ENCODE measurements at places on chromosomes 7 and 10.

DNA sequence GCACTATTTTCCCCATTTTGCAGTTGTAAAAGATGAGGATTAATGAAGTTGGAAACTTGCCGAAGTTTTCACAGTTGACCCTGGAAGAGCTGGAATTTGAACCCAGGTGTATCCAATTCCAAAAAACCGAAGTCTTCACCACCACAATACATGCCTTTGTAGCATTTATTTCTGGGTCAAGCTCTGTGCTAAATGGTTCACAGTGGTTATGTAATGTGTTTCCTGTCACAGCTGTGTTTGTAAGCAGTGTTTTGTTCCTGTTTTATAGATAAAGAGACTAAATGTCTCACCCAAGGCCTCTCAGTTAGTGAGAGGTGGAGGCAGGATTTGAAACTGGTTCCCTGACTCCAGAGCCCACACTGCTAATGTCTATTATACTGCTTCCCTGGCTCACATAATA lies 17.6 kb downstream of the SFTPA2 start:
- DNase-seq, result no peak

GRCh38 chr10:49158404-49158803 lies 24.6 kb upstream of the FAM170B start:
- DNase-seq, result no peak

- peak; percentile 50 for DNase-seq
Observed at GRCh38 chr7:29044554-29044953, 86.4 kb upstream of the TRIL start.

GRCh38 chr10:71889388-71889987 lies 38.4 kb upstream of the PSAP start:
- no peak for DNase-seq

DNA sequence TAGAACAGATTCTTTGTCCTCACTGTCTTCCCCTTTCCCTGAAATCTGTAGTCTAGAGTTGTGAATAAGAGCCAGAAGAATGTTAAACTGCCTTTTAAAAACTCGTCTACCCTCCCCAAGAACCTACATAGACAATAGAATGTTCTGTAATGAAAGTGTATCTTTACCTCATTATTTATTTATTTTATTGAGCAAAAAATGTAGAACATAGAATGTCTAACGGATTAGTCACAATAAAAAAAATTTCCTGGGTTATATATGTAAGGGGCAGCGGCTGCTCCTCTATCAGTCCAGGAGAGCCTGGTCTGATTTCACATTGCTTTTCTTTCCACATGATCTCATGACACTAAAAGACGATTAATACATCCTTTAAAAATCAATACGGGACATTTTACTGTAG lies 135.7 kb downstream of the SDK1 start:
- DNase-seq, result peak; percentile 22

DNA sequence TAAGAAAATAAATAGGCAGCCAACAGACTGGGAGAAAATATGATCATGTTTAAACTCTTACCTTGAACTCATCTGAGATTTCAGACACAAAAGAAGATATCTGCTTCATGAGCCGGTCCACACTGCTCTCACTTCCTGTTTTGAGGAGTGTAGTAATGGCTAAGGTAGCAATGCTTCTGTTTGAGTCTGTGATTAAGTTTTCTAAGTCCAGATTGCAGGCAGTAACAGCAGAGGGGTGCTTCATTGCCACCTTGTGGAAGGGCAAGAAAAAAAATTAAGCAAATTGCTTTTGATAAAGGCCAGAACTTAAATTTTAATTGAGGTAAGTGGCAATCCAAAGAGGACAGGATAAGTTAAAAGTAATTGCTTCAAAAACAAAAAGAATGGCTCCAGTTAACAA lies 69.1 kb downstream of the MEST start:
- DNase-seq, result peak; percentile 8

GRCh38 chr10:15897287-15897686 lies 37.0 kb upstream of the MINDY3 start:
- no peak for DNase-seq

DNA sequence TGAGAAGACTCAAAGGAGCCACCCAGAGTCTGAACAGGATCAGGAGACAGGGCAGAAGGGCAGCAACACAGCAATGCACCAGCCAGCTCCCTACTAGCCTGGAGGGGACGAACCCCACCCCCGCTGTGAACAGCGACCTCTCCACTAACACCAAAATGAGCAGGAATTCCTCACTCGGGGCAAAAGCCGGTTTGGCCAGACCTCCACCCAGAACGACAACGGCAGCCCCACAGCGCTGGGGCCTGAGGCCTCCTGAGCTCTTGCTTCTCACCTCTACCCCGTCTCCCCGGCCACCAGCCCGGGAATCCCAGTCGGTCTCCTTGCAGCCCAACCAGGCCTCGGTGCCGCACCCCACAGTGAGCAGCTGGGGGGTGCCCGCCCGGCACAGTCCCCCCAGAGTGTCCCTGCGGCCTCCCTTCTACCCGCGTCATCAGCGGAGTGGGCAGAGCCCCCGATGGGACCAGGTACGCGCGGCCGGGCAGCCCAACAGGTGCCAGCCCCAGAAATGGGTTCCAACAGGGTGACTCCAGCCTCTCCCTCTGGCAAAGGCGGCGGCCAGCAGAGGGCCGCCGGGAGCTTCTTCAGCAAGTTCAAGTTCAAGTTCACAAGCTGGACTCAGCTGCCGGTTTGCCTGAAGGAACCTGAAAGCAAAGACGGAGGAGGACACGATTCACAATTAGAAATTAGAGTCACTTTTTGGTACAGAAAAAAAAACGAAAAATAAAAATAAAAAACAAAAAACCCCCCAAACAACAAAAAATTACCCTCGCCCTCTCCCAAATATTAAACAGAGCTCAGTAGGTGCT lies 129.0 kb downstream of the MARCHF5 start:
- peak; percentile 16 for DNase-seq

GRCh38 chr10:79224992-79225391 lies 122.3 kb upstream of the PPIF start:
- no peak for DNase-seq

DNA sequence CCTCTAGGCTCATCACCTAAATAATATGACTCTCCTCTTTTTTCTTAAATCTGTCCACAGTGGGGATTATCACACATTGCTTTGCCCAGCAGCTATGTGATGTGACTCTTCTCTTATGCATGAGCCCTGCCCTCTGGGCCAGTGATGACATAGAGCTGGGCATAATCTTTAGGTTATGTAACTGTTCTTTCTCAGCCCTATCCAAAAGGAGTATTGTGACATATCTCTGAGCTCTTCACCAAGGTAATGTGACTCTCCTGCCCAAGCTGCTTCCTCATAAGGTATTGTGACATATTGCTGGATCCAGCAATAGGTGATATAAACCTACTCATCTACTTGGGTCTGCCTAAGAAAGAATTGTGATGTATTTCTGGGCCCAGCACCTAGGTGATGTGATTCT lies 37.7 kb upstream of the ZNF107 start:
- no peak for DNase-seq

GRCh38 chr10:59655309-59655708 lies 54.3 kb downstream of the SLC16A9 start:
- no peak for DNase-seq

GRCh38 chr10:116044801-116045248 lies 228.2 kb downstream of the GFRA1 start:
- no peak for DNase-seq

DNA sequence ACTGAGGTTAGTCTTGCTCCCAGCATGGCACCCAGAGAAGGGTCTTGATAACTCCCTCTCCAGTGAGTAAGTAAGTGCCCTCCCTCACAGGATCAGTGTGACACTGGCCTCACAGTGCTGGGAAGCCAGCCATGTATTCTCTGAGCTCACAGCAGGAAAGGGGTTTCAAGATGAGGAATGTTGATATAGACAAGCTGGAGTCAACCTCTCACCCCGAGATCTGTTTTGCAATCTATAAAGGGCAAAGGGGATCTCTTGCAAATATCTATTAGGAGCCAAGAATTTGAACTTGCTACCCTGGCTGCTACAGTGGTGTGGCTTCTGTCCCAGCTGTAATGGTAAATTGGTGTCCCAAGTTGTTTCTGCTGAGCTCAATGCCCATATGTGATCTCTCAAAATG lies 70.2 kb upstream of the ADAM12 start:
- DNase-seq, result peak; percentile 20

DNA sequence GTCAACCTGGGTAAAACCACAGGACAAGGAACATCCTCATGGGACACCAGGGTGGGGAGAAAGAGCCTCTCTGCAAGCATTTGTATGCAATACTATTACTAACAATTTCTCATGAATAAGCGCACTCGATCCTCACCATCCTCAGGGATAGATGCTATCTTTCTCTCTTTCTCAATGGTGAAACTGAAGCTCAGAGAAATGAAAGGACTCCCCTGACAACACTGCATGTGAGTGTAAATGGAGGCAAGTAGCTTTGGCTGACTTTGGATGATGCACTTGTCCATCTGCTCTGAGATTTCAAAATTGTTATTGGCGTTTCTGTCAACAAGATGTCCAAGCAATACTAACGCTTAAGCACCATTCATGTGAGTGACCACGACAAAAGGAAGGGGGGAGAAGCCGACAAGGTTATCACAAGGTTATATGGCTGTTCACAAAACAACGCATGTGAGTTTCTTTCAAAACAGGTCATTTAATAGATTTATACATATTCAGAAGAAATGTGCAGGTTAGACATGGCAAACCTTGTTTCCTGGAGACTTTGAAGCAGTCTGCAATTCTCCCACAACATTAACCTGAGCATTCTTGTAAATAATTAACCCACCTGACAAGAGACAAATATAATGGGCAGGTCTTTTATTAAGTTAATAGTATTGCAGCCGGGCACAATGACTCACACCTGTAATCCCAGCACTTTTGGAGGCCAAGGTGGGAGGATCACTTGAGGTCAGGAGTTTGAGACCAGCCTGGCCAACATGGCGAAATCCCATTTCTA lies 54.0 kb downstream of the IFIT5 start:
- DNase-seq, result no peak

GRCh38 chr10:59724098-59724938 lies 14.7 kb upstream of the SLC16A9 start:
- no peak for DNase-seq

DNA sequence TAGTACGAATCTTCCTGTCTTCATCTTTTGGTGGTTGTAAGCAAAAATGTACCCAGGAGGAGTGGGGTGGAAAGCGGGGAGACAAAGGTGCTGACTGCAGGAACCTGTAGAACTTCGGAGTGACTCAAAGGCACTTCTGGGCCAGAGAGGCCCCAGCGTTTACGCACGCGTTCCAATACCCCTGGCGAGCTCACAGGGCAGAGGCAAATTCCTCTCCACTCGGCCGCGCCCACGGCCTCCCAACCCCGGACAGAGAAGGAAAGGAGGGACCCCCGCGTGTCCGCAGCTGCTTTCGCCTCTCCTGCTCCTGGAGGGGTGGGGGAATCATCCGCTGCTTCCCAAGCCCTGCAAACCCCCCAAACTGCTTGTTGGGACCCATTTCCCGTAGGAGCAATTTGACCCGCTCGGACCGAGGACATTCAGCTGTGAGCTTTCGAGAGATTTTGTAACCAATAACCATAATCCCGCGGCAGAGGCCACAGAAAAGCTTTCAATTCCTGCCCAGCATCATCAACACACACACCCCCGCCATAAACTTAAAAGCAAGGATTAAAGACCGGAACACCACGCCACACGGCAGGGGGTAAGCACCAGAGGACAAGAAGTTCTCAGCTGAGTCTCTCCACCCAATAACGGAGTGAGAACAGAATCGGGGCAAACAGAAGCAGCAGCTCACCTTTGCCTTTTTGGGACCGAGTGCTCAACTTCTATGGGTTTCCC lies 2.3 kb downstream of the IGF2BP3 start:
- DNase-seq, result no peak

DNA sequence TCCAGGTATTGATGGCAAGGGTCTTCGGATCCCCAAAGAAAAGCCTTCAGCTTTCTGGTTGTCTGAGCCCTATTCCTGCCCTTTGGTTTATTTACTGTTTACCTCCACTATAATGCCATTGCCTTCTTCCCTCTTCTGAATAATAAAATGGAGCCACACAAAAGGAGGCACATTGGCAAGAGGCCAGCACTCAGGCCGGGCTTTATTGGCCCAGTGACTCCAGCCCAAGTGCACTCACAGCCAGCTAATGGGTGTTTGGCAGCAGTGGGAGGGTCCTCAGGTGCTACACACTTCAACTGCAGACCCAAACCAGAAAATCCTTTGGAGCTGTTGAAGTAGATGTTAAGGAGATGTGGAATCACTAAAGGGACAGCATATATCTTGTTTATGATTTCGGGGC lies 336.0 kb downstream of the PLXNA4 start:
- no peak for DNase-seq

DNA sequence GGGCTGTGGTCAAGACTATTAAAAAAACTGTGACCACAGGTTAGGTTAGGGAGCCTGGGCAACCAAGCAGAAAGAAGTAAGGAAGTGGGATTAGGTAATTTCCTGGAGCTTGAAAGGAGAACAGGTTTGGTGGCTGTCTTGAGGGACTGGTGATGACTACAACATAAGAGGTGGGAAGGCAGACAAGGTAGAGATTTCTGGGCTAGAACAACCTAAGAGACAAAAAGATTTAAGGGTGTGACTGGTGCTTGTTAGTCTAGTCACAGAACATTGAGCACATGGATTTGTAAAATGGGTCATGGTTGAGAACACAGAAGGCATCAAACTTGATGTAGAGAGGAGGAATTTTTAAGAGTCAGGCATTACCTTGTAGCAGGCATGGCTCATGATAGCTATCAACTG lies 123.7 kb upstream of the ASAH2 start:
- DNase-seq, result no peak

DNA sequence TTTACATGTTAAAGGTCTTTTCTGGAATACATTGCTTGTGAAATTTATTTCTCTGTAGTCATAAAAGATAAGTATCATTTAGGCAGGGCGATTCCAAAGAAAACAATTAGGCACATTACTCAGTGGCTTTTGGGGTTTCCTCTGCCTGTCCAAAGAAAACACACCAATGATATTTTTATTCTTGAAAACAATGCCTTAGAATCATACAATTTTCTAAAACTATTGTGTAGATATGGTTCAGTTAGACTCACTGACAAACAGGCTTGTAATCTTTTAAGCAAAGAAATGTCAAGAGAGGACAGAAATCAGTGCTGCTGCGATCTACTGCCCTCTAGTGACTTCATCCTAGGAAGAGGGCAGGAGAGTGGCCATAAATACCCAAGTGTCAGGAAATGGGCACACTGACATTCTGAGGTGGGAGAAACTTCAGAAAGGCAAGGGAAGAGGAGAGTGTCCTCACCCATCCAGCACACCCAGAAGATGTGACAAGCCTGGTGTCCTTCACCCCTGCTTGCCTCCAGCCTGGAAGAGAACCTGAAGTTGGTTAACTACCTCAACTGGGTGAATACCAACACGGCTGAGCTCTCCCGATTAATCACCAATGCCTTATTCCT lies 120.5 kb downstream of the GALNT11 start:
- peak; percentile 38 for DNase-seq

DNA sequence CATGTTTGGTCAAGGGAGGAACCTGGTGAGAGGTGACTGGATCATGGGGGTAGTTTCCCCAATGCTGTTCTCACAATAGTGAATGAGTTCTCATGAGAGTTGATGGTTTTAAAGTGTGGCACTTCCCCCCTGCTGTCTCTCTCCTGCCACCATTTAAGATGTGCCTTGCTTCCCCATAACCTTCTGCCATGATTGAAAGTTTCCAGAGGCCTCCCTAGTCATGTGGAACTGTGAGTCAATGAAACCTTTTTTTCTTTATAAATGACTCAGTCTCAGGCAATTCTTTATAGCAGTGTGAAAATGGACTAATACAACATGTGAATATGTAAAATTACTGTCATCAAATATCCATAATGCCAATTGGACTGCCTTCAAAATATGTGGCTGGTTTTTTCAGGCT lies 165.5 kb upstream of the TARP start:
- DNase-seq, result no peak

Data from fibroblast of the conjunctiva (primary cell).